ENCODE measurements at places on chromosomes 7 and 10. TPM values are rescaled to one million over a fixed set of nuclear protein-coding genes. Genes with fewer than 3 reads are reported as not detected.

DNA sequence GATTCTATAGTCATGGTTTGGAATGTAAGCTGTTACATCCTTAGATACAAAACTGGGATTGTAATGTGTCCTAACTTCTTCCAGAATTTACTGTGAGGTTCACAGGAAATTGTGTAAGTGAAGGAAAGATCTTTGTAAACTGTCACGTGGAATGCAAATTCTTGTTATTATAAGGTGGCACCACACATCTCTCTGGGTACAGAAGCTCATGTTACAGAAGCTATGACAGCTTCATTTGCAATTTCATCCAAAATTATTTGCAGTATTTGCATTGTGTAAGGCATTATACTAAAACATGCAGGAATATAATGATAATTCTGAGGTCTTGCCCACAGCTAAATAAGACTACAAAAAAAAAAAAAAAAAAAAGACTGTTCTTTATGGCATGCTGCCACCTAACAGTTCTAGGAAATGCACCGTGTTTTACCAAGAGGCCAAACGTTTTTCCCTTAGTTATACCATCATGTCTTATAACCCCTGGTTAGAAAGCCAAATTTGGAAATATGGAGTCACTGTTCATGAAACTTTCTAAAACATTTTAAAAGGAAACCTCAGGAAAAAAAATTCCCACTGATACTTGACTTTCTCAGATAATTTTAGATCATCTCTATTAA, 17.6 kb downstream of the MINDY3 start:
- DNase-seq, result no peak

Gene CDC14C
- total RNA-seq, result not detected

GRCh38 chr7:96236198-96237039, 85.5 kb downstream of the SLC25A13 start:
- no peak for DNase-seq

Gene TDRD1
- total RNA-seq, result 0.92 TPM

DNA sequence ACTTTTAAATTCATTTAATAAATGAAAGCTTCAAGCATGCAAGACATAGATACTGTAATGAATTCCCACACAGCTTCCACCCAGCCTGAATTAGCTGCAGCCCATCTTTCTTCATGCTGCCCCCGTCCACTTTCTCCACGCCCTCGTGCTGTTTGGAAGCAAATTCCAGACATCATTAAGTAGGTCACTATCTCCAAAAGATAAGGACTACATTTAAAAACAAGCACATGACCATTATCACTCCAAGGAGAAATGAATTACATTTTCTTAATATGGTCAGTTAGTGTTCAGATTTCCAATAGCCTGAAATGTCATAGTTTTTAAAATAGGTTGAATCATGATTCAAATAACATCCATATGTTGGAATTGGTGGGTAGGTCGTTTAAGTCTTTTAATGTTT, 24.3 kb downstream of the LMTK2 start:
- DNase-seq, result no peak

DNA sequence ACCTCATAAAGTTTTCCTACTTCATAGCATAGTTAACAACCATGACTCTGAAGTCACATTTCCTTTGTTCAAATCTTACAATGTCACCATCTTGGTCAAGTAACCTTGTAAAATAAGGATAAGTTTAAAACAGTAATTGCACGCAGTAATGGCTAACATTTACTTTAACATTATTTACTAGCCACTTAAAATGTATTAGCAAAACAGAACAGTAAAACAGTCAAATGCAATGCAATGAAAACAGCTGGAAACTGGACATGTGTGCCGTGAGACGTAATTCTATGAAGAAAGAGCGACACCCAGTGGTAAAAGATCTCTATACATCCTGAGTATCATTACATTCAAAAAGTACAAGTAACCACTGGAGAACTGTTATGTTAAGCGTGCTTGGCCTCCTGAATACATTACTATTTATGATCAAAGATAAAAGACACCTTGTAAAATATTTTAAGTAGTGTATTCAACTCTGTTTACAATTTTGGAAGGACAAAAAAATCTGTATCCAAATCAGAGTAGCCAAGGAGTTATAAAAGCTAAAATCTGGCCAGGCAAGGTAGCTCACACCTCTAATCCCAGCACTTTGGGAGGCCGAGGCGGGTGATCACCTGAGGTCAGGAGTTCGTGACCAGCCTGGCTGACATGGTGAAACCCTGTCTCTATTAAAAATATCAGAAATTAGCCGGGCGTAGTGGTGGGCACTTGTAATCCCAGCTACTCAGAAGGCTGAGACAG, 27.2 kb downstream of the ATE1 start:
- no peak for DNase-seq
